ENCODE measurements at places on chromosomes 13 and 19.
A peak's percentile ranks its signal among the peaks of the same experiment; 100 is the strongest.

DNA sequence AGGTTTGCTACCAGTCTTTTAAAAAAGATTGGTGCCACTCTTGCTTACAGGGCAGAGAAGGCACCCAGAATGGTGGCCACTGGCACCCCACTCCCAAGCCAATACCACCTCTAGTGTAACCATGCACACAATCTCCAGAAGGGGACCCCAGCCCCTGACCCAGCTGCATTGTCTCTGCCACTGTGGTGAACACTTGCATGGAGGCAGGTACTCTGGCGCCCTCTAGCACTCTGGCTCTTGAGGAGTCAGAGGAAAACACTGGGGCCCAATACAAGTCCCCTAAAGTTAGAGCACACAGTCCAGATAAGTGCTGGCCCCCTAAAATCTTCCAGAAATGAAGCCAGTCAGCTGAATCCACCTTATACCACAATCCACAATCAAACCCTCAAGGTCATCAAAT, 6.0 kb downstream of the ERVV-1 start:
- DNase-seq = no peak

- no peak for DNase-seq
Observed at GRCh38 chr13:80572308-80572922, 231.5 kb upstream of the SPRY2 start.

DNA sequence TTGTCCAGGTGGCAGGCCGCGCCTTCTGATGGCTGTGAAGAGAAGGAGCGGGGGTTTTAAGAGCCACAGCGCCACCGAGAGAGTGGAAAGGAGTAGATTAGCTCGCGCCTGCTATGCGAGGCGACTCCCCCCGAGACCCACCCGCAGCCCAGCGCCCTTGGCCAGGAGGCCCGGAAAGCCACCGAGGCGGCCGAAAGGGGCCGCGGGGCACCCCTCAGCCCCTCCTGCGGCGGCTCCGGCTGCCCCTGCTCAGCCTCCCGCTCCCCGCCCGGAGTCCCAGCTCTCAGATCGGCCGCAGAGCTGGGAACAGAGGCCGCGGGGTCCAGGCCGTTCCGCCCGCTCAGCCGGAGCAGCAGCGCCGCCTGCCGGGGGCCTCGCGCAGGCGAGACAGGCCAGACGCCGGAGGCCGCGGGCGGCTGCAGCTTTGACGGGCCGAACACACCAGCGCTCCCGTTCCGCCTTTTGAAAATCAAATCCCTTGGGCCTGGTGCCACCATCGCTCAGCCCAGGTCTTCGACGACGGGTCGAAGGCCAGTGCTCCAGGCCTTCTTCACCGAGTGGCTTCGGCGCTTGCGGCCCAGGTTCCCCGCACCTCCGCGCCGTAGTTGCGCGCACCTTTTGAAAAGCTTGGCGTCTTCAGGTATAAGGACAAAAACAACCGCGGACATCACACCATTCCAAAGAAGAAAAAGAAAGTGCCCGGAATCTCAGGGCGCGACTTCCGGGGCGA, 15.3 kb downstream of the CDX2 start:
- peak; percentile 36 for DNase-seq

- DNase-seq = no peak
Observed at GRCh38 chr19:43662487-43662886, 7.5 kb downstream of the PLAUR start.

GRCh38 chr13:74705438-74705837, 571.2 kb upstream of the KLF12 start:
- no peak for DNase-seq

- no peak for DNase-seq
Observed at GRCh38 chr13:96652506-96652905, 341.8 kb downstream of the OXGR1 start.

GRCh38 chr19:55160128-55160985, 2.8 kb upstream of the TNNI3 start:
- DNase-seq = peak; percentile 84

- no peak for DNase-seq
Observed at GRCh38 chr13:41241626-41242025, 21.8 kb downstream of the MTRF1 start.

- no peak for DNase-seq
Observed at GRCh38 chr19:45501730-45502014, 3.4 kb downstream of the PPM1N start.

DNA sequence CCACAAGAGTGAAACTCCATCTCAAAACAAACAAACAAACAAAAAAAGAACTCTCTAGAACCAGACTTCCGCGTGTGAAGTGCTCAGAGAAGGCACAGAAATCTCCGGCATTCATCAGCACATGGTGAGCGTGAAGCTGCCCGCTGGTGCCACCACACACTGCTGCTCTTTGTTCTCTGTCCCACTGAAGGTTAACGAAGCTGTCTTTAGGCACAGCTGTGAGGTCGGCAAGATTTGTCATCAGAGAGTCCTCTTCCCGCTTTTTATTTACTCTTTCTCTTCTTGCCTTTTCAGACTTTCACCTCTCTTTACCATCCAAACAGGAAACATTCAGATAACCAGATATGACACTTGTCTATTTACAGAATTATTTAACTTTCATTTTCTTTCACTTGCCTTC, 115.2 kb upstream of the ARGLU1 start:
- DNase-seq = no peak

DNA sequence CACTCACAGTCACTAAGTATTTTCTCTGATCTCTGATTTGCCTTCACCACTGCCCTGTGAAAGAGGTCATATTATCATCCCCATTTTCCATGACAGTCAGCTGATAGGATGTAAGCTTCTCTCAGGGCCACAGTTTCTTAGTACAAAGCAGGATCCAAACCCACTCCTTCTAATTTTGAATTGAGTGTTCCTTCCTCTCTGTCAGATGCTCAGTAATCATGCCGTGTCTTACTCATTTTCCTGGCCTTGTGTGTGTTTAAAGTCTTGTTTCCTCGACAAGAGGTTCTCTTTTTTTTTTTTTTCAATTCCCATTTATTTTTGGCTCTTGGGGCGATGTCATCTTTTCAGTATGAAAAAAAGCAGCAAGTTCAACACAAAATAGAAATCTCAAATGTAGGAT, 72.3 kb downstream of the NAA16 start:
- no peak for DNase-seq

GRCh38 chr13:111280681-111281585, 39.5 kb upstream of the TEX29 start:
- DNase-seq = no peak

- no peak for DNase-seq
Observed at GRCh38 chr13:99158846-99159245, 41.8 kb upstream of the UBAC2 start.

DNA sequence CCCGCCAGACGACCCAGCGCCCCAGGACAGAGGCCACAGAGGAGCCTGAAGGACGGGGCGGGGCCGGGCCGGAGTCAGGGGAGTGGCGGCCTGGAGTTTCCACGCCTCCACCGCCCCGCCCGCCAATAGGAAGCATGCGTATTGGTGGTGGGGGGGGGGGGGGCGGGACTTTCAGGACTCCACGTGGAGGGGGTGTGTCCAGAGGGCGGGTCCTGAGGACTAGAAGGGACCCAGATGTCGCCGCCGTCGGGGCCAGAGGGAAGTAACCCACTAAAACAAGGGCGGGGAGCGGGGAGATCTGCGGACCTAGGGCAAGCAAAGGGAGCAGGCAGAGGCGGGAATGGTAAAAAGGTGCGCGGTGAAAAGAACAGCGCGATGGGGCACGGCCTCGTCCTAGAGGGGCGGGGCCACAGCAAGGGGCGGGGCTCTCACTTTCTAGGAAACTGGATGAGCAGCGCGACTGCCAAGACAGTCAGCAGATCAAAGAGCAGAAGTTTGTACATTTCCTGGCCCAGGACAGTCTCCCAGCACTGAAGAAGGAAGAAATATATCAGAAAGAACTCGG, 2.8 kb upstream of the LENG1 start:
- DNase-seq = peak; percentile 84

- no peak for DNase-seq
Observed at GRCh38 chr19:3683405-3684053, 16.7 kb downstream of the PIP5K1C start.

DNA sequence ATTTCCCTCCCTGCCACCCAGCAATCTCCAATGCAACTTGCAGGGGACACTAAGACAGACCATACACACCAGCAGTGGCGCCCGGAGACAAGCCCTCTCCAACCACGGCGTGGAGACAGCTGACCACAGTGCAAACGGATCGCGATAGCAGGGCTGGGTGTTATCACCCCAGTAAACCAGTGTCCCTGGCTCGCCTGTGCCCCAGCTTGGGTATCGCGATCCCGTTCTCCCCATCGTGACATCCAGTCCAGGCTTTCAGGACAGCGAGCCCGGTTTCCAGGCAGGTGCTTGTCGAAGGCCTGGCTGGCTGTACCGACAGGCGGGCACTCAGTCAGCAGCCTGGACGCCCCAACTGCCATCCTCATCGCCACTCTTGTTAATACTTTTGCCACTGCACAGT, 20.7 kb upstream of the NANOS2 start:
- DNase-seq = no peak

GRCh38 chr13:66952507-66952906, 277.6 kb downstream of the PCDH9 start:
- no peak for DNase-seq

DNA sequence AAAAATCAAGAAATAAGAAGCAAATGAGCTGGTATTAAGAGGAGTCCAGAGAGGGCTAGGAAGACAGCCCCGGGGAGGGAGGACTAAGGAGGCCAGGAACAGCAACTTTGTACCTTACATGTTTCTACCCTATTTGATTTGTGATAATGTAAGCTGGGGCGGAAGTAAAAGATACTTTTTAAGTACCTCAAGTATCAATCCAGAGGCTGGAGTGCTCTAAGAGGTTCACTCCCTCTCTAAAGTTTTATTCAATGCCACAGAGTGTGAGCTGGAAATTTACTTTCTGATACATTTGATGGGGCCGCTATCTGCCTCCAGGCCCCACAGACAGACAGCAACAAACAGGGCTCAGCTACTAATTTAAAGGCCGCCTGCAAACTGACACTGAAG, 11.4 kb downstream of the MLLT1 start:
- no peak for DNase-seq

GRCh38 chr19:16376649-16377048, 52.0 kb downstream of the KLF2 start:
- DNase-seq = peak; percentile 18

- no peak for DNase-seq
Observed at GRCh38 chr19:8700956-8701355, 2.4 kb upstream of the ACTL9 start.

- no peak for DNase-seq
Observed at GRCh38 chr19:48302600-48302959, 22.8 kb upstream of the EMP3 start.

DNA sequence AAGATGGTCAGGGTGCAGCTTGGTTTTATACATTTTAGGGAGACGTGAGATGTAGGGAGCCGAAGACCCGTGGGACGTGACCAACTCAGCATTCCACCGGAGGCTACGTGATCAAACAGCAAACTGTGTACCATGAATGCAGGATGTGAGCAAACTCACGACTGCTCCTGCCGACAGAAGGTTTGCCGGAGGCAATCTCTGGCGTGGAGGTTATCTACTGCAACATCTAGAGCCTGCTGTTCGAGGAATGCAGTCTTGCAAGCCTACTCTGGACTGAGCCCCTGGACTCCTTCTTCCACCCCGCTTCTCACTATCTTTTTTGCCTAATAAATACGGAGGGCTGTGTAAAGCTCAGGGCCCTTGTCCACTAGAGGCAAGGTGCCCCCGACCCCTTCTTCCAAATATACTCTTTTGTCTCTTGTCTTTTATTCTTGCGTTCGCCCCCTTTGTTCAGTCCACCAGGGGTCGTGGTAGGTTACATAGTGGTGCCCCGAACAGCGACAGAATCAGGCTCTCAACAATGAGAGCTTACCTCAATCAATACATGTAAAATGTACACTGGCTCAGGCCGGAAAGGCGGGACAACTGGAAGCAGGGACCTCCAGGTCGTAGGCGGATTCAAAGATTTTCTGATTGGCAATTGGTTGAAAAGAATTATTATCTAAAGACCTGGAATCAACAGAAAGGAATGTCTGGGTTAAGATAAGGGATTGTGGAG, 8.9 kb upstream of the OR1I1 start:
- DNase-seq = no peak

DNA sequence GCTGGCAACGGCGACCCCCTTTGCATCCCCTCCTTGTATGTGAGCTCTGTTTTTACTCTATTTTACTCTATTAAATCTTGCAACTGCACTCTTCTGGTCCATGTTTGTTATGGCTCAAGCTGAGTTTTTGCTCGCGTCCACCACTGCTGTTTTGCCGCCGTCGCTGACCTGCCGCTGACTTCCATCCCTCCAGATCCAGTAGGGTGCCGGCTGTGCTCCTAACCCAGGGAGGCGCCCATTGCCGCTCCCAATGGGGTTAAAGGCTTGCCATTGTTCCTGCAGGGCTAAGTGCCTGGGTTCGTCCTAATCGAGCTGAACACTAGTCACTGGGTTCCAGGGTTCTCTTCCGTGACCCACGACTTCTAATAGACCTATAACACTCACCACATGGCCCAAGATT, 2704.4 kb downstream of the PCDH9 start:
- no peak for DNase-seq

DNA sequence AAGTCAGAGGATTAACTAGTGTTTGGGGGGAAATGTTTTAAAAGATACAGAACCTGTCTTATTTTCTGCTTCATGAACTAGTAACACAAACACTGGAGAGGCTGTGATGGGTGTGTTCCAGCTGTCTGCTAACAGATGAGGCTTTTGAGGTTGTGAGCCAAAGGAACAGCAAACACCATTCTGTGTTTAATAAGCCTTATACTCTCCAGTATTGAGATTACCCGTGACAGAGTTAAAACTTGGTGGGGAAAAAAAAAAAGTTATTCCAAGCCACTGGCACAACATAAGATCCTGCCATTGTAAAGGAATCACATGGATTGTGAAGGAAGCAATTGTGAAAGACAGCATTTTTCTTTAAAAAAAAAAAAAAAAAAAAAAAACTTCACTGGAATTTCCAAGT, 48.4 kb downstream of the KCTD12 start:
- no peak for DNase-seq

- DNase-seq = no peak
Observed at GRCh38 chr13:86283031-86283430, 483.8 kb upstream of the SLITRK6 start.

DNA sequence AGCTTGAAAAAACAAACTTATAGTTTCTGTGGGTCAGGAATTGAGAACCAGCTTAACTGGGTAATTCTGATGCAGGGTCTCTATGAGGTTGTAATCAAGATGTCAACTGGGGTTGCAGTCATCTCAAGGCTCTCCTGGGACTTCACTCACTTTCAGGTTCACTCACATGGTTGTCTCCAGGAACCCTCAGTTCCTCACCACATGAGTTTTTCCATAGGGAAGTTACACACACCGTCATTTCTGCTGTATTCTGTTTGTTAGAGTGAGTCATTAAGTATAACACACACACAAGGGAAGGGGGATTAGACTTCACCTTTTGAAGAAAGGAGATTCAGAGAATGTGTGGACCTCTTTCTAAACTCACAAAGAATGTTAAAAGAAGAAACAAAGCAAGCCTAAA, 34.9 kb upstream of the MLNR start:
- DNase-seq = no peak

- no peak for DNase-seq
Observed at GRCh38 chr19:49811328-49811727, 1.8 kb downstream of the FUZ start.

- DNase-seq = peak; percentile 14
Observed at GRCh38 chr13:94312511-94313216, 166.8 kb downstream of the DCT start.

- no peak for DNase-seq
Observed at GRCh38 chr13:71772361-71772760, 94.6 kb downstream of the DACH1 start.
